Mammary epithelial cell (primary cell): ENCODE measurements at places on chromosomes 13 and 19. TPM values are rescaled to one million over a fixed set of nuclear protein-coding genes. Genes with fewer than 3 reads are reported as not detected.
A peak's percentile ranks its signal among the peaks of the same experiment; 100 is the strongest.

DNA sequence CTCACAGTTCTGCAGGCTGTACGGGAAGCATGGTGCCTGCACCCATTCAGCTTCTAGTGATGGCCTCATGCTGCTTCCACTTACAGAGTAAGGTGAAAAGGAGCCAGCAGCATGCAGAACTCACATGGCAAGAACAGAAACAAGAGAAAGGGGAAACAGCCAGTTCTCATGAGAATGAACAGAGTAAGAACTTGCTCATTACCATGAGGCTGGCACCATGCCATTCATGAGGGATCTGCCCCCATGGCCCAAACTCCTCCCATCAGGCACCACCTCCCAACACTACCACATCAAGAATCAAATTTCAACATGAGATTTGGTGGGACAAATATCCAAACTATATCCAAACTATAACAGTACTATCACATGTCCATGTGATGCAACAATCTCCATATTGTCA lies 72.1 kb downstream of the KATNAL1 start:
- DNase-seq = no peak

GRCh38 chr13:91347996-91348905 lies 764 bp downstream of the MIR17HG start:
- DNase-seq = peak; percentile 26

- no peak for DNase-seq
Observed at GRCh38 chr19:39449116-39449797, 3.9 kb downstream of the SUPT5H start.

GRCh38 chr13:103403148-103403740 lies 337.0 kb upstream of the SLC10A2 start:
- DNase-seq = peak; percentile 8

GRCh38 chr19:14772467-14772866 lies 5.9 kb downstream of the ADGRE2 start:
- DNase-seq = no peak

GRCh38 chr13:24887759-24888158 lies 123.8 kb downstream of the RNF17 start:
- no peak for DNase-seq

GRCh38 chr19:1449467-1450442 lies at the start of gene APC2:
Gene APC2 (plus strand): TSS chr19:1450121. CDS start chr19:1453002, 2,881 bp downstream.
- DNase-seq = no peak

DNA sequence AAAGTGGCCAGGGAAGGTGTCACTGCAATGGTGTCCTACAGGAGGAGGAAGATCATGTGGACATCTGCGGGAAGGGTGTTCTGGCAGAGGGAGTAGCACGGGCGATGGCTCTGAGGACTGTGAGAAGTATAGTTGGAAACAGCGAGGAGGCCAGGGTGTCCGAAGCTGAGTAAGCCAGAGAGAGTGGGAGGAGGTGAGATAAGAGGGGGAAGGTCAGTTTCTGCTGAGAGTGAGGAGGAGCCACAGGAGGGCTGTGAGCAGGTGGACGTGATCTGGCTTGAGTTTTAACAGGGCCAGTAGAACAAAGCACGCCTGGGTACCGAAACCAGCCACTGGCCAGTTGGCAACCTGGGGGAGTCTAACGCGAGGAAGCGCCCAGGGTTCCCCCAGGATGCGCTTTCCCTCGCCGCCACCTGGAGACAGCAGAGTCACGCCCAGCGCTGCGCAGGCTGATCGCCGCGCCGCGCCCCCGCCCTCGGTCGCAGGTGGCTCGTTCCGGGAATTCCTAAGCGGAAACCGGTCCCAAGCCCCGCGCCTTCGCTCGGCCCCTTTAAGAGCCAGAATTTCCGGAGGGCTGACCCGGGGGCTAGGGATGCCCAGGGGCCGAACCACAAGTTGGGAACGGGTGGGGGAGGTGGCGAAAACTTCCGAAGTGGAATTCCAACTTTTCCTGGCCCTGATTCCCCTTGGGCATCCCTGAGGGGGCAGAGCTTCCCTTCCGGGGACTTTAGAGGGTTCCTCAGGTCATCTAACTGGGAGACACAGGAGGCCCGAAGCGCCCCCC lies 1.1 kb upstream of the LSR start:
- DNase-seq = peak; percentile 96

DNA sequence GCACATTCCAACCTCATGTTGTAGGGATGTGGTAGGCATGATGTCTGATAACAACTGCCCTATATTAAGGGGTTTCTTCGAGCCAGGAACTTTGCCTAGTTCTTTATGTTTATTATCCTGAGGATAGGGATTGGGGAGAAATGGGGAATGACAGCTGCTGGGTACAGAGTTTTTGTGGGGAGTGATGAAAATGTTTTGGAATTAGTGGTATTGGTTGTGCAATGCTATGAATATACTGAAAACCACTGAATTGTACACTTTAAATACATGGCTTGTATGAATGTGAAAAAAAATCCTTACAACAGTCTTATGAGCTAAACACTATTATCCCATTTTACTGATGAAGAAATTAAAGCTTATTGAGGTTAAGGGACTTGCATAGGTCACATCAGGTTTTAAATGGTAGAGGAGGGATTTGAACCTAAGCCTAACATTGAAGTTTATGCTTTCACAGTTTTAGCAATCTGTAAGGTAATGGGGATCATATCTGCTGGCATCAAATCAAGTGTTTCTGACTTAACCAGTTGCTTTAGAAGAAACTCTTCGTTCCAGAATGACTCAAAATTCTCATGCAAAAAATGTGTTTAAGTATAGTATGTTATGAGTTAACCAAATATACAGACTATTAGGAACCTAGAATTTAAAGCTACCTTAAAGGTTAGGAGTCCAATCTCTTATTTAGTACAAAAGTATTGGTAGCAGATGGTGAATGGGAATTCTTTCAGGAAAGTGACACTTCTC lies 61.4 kb downstream of the ERCC5 start:
- DNase-seq = peak; percentile 46

- no peak for DNase-seq
Observed at GRCh38 chr13:42950181-42950580, 41.9 kb downstream of the EPSTI1 start.

GRCh38 chr19:30634996-30635975 lies 263.1 kb downstream of the ZNF536 start:
- no peak for DNase-seq

The CD22 gene
- 0.71 and 2.8 TPM in 2 replicates for total RNA-seq

The LGALS4 gene
- not detected for total RNA-seq
